ENCODE measurements at places on chromosomes 6 and 20. TPM values are rescaled to one million over a fixed set of nuclear protein-coding genes. Genes with fewer than 3 reads are reported as not detected.

GRCh38 chr6:53220605-53221004 lies 72.0 kb upstream of the GCM1 start:
- no peak for DNase-seq

DNA sequence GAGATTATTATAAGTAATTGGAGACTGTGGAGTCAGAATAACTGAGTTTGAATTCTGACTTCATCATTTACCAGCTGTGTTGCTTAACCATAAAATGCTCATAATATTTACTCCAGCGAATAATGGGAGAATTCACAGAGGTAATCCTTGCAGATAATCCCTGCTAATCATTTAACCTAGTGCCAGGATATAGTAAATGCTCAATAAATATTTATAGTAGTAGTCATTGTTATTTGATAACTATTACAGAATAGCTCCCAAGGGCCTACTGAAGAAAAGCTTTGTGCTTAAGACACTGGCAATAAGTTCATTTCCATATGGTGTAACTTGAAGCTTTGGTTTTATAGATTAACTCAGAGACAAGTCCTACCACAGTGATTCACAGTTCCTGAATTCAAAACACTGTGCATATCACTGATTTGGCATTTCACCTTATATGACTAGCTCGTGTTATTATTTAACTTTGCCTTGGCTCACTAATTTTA lies 208.8 kb upstream of the PLCB4 start:
- DNase-seq: no peak

- no peak for DNase-seq
These were observed 10.1 kb downstream of the JARID2 start for GRCh38 chr6:15255909-15256395.

DNA sequence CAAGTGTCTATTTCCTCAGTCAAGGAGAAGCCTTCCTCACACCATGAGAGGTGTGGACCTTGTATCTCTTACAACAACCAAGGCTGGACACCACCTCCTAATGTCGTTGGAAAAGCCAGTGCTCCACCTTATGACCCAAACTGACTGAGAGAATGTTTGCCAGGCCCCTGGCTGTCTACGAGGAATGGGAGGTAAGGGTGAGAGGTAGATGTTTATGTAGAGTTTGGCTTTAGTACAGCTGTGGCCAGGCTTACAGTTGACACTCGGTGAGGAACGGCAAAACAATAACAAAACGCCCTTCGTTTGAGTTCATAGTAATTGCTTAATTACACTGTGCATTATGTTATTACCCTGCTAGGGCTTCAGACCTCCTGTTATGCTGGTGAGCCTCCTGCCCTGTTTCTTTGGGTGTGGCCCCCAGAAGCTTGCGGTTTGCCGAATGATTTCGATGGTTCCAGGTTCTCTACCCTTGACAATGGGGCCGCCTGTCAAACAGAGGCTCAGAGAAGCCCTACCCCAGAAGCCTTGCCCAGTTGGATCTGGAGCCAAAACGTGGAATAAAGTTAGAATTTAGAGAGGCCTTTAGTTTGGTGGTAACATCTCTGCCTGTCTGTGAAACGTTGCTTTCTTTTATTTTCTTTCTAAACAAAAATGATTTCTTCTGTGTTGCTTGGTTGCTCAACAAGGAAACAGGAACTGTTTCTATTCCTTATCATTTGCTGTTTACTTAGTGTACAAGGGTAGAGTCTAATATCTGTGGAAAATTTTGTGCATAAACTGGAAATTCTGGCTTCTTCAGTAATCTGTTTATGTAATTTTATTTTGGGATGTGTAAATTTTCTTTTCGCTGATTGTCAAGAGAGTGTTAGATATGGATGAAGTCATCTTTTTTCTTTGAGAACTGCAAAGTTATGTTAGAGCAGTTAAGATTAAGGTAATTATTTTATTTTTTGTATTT lies 60.4 kb upstream of the FOXQ1 start:
- peak; percentile 36 for DNase-seq

DNA sequence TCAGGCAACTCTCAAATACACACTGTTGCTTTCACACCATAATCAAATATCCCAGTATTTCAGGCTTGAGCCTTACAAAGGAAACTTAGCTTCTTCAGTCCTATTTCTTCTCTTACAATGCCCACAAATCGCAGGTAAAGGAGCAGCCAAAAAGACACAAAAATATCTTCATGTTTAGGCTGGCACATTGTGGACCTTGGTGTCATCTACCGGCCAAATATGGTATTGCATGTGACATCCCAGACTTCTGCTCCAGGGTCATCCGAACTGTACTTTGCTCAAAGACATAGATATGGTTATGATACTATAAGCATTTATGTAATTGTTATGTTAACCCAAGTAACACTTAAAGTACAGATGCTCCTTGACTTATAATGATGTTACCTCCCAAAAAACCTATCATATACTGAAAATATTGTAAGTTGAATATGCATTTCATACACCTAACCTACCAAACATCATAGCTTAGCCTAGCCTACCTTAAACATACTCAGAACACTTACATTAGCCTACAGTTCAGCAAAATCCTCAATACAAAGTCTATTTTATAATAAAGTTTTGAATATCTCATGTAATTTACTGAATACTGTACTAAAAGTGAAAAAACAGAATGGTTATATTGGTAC lies 4.6 kb downstream of the OR2H2 start:
- DNase-seq: peak; percentile 30

- peak; percentile 63 for DNase-seq
These were observed 39.5 kb downstream of the UNC5CL start for GRCh38 chr6:40999569-40999968.

The SUMO4 gene
- total RNA-seq: 2.7 TPM

GRCh38 chr20:16005021-16005914 lies 568.0 kb downstream of the KIF16B start:
- no peak for DNase-seq

The ACOT8 gene
- 46.5 TPM for total RNA-seq

DNA sequence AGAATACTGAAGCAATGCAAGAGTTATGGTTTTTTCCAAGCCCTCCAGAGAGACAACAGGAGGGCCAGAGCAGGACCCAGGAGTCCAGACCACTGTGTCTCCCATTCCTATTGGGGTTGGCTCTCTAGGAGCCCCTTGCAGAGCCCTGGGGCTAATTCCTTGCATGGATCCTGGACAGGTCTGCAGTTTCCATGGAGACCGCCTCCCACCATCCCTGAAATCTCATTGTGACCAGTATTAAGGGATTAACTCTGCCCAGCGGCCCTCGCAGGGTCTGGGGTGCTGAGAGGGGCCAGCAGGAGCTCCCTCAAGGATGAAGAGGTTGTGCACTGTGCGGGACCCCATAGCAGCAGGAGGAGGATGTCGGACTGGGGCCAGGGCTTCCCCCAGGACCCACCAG lies 34.8 kb downstream of the HNF4A start:
- DNase-seq: no peak

DNA sequence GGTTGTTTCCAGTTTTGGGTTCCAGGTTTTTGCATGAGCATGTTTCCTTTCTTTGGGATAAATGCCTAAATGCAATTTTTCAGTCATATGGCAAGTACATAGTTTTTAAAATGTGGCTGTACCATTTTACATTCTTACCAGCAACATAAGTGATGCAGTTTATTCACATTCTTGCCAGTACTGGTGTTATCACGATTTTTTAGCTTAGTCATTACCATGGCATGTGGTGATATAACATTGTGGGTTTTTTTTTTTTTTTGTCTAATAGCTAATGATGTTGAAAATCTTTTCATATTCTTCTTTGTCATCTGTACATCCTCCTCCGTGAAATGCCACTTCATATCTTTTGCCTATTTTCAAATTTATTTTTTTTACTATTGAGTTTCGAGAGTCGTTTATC lies 2.9 kb upstream of the TDRD6 start:
- no peak for DNase-seq

- peak; percentile 8 for DNase-seq
These were observed 246.7 kb downstream of the DLL1 start for GRCh38 chr6:170043881-170044790.

GRCh38 chr6:45959534-45960145 lies 56.0 kb downstream of the CLIC5 start:
- no peak for DNase-seq

- no peak for DNase-seq
These were observed 40.0 kb downstream of the IYD start for GRCh38 chr6:150408842-150409241.

GRCh38 chr6:39310542-39310941 lies 3.7 kb downstream of the KCNK17 start:
- no peak for DNase-seq

DNA sequence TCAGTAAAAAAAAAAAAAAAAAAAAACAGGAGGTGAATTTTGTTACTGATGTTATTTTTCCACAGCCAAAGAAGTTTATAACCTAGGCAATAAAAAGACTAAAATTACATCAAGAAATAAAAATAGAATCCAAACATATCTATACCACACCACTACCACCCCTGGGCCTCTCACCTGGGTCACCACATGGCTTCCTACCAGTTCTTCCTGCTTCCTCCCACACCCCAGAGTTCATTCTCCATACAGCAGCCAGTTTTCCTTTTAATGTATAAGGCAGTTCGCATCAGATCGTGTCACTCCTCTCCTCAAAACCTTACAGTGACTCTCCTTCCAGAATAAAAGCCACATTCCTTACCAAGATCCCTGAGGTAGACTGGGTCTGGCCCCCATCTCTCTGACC lies 23.9 kb downstream of the ROS1 start:
- no peak for DNase-seq

The STK35 gene
- 21.9 TPM for total RNA-seq

DNA sequence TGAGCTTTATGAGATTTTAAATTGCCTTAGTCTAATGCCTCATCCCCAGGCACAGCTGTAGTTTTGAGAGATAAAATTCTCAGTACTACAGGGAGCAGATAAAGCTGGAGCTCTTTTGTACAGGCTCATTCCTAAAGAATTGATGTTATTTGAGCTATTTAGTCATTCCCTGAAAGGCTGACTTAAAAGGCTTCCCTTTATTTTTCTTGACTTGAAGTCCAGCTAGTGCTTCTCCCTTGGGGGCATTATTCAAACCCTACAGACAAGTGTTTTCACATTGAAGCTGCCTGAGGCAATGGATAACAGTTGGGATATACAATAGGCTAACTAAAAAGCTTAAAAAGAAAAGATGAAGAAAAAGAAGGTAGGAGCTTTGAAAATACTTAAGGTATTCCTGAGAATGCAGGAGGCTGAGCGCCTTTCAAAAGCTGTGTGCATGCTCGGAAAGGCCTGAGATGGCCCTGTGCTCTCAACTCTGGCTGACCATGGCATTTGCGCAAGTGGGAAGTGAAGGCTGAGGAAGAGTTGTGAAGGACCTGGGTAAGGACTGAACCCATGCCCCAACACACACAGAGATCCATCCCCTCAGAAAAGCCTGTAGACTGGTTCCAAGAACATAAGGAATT lies 315.1 kb downstream of the SMOC2 start:
- DNase-seq: no peak

The PRKN gene
- 5.5 TPM for total RNA-seq

The DAAM2 gene
- total RNA-seq: 9.8 TPM

- DNase-seq: no peak
These were observed 30.1 kb downstream of the KIF25 start for GRCh38 chr6:168027521-168027920.

- no peak for DNase-seq
These were observed 18.2 kb downstream of the SYNDIG1 start for GRCh38 chr20:24487648-24488047.

DNA sequence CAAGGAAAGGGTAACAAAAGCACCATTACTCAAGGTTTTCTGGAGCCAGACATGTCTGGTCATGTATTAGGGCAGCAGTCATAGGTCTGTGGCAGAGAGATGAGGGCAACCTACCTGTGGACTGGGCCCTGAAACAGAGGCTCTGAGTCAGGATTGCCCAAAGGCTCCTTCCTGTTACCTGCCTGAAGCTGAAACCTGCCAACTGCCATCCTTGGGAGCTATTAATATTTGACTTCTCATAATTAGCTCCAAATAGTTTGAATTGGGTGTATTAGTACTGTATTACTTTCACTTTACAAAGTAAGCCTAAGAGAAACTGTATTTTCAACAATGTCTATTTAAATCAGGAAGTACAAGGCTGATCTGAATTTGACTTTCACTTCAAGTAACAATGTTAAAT lies 72.0 kb upstream of the TBX18 start:
- DNase-seq: no peak

GRCh38 chr6:161481786-161482516 lies 208.1 kb upstream of the AGPAT4 start:
- no peak for DNase-seq

- DNase-seq: peak; percentile 25
These were observed 199.0 kb upstream of the KCNG1 start for GRCh38 chr20:51221791-51222408.
